CD4-positive, alpha-beta T cell treated with Interleukin-17A for 4 hours (primary cell): ENCODE measurements at places on chromosomes 2 and 18.

DNA sequence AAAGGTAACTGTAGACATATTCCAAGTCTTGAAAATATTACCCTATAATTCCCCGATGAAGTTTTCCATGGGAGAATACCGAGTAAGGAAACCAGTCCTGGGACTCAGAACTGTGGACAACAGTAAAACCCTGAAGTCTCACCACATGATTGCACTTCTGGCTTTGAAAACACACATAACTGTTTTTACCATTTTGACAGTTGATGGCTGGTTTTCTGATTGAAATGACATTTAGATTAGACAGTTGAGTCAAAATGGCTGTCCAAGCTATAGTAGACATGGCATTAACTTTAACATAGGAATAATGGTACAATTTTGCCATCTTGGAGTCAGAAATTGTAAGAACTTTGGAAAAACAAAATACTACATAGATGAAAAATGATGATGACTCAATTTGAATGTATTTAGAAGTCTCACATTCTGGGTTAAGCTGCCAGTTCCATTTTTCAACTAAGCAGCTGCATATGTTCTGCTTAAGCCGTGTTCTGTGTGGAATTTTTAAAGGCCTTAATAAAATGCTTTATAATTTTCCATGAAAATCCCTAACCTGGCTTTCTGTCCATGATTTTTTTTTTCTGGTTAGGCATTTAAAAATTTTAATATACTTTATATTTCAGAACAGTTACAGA, 38.3 kb upstream of the WIPF1 start:
- DNase-seq: no peak

DNA sequence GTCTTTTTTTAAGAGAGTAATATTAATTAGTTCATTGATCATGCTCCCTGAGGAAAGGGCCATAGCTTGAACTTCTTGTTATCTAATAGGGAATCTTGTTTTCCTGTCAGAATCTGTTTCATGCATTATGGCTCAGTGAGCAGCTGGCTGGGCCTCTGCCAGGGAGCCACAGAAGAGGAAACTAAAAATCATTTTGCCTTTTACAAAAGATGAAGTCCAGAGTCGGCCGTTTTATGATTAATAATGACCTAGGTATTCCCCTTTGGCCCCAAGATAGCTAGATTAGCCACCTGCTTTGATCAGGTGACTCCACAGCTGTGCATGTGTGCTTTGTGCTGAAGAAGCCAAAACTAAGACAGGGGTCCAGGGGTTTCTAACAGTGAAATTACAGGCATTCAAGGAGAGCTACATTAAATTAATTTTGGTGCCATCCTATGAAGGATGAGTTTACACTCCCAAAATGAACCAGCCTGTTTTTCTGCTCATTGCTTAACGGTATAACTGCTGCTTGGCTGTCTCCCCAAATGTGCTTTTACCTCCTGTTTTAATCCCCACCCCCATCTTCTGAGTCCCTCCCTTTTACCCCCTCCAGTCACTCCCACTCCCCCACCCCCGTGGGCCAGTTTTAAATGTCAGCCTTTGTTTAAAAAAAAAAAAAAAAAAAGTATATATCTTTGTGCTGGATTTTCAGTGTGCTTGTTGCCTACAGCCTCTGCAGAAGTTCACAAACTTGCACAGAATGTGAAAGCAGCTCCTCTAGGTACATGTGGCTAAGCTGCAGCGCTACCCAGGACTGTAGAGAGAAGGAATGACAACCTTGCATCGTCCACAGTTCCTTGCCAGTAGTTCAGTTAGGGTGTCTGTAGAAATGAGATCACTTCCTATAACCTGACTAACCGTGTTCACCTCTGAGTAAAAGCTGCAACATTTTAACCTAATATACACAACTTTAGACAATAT, 93.1 kb downstream of the CABLES1 start:
- DNase-seq: no peak

GRCh38 chr18:6205706-6206105, 209.0 kb downstream of the L3MBTL4 start:
- DNase-seq: no peak

- DNase-seq: no peak
Measured at GRCh38 chr2:178301649-178302238, 107.4 kb downstream of the OSBPL6 start.

DNA sequence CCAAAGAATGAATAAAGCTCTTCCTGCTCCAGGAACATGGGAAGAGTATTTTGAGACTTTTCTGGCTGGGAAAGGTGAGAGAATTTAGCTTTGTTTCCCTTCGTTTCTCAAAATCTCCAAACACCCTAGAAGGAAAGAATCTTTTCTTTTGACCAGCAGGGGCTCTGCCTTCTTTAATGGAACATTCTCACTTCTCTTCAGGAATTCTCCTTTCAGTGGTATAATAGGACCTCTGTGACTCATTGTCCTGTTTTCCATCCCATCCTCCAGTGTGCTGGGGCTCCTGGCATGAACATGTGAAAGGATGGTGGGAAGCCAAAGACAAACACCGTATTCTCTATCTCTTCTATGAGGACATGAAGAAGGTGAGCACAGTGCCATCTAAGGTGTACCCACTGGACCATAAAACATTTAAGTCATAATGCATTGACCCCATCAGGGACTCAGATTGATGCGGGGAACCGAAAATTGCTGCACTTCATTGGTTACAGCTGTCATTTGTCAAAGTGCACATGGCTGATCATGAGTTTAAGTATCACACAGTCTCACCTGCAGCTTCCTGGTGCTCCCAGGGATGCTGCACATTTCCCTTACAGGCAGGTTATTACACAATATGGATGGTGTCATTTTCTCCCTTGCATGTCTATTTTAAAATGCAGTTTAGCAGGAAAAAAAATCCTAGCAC, 5.5 kb downstream of the SULT1C4 start:
- DNase-seq: no peak

- no peak for DNase-seq
Measured at GRCh38 chr2:177306550-177306949, 42.0 kb upstream of the NFE2L2 start.

DNA sequence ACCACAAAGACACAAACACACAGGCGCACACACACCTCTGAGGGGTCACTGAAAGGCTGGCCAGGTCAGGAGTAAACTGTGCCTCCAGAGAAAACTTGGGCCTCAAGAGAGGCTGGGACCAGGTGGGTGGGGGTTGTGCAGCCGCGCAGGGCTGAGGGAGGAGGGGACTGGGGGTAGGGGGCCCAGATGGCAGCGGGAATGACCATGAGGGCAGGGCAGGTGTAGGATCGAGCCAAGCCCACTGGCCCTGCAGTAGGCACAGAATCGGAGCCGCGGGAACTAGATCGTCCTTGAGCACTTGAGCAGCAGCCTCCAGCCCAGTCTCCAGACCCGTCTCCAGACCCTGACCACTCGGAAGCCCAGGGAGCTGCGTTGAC, 36.8 kb downstream of the ANKMY1 start:
- DNase-seq: no peak

DNA sequence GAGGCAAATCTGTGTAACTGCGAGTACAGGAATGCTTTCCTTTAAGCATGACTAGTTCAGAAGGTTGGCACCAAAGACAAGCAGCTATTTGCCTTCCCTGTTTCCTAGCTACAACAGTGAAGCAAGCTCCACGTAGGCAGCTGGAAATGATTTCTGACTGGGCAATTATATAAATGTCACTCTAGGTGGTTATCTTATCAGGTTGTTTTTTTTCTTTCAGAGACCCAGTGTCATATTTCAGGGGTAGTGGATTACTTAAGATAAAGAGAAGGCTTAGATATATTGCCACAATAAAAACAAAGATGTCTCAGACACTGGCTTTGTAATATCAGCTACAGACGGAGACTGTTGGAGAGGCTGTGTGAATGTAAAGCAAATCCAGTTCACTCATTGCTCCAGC, 748.9 kb upstream of the NXPH2 start:
- DNase-seq: no peak

DNA sequence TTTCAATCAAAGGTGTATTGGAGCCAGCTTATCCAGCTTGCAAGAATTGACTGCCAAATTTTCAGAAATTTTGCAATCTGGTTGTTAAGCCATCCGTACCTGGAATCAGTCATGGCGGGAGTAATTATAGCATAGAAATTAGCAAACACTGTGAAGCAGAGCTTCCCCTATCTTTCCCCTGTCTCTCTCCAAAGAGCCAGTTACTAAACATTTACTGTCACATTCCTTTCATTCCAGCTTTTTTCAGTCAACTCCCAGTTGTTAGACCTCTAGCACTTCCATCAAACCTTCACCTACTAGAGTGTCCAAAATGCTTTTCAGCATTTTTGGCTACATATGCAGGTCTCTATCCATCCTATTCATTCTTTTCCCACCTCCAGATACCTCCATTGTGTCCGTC, 137.4 kb downstream of the MC4R start:
- DNase-seq: no peak

GRCh38 chr18:65704046-65704445, 46.8 kb upstream of the CDH7 start:
- no peak for DNase-seq

DNA sequence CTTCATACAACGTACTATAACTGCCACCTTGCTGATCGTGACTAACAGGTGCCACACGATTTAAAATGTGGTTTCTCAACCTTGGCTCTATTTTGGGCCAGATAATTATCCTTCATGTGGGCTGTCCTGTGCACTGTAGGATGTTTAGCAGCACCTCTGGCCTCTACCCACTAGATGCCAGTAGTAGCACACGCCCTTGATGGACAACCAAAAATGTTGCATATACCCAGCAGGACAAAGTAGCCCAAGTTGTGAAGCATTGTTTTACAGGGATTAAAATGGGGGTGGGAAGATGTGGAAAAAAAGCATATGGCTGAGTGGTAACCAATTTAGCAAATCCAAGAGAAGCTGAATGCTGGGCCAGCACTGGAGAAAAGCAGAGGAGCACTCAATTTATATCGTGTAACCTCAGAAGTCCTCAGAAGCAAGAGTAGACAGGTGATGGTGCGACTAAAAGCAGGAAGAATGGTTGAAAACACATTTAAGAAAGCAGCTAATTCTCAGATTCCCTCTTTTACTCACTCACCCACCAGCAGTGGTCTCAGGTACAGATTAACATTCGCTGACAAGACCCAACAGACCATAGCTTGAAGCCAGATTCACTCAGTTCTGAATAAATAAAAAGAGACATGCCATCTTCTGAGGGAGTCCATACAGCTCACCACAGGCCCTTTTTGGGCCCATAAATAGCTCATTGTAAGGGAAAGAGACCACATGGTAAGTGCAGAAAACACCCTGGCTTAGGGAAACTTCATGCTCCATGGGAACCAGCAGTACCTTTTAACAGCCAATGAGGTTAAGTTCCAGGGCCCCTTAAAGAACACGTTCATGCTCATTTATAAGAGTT, 50.6 kb downstream of the RAPH1 start:
- peak; percentile 73 for DNase-seq

DNA sequence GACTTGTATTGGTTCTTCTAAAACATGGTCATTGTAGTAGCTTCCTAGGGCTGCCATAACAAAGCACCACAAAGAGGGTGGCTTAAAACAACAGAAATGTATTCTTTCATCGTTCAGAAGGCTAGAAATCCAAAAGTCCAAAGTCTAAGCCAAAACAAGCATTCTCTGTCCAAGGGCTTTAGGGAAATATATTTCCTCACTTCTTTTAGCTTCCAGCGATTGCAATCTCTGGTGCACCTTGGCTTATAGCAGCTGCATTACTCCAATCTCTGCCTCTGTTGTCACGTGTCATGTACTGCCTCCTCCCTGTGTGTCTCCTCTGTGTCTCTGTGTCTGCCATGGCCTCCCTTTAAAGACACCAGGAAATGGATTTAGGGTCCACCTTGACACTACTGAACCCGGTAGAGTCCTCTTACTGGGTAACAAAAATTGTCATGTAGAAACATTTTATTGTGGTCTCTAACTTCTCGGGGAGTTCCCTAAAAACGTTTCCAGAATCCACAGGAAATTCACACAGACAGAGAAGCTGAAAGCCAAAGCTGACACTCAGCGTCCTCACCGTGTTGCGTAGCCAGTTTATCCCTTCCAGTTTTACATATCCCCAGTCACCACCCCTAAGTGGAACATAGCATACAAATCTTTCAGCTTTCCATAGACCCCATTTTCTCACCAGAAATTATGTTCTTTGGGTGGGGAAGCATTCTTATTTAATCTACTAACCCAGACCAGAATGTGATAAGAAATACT, 20.7 kb upstream of the TTN start:
- no peak for DNase-seq

DNA sequence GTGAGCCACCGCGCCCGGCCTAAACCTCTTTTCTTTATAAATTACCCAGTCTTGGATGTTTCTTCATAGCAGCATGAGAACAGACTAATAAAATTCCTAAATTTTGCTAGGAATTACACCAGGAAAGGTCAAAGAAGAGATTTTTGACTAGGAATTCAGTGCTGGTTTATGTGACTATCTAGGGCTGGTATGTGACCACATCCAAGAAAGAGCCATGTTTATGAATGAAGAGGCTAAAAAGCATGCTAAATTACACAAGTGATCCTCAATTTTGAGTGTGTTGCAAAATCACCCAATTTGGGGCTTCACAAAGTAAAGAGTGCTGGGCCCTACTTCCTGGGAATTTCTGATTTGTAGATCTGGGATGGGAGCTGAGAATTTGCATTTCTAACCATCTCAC, 123.6 kb downstream of the CSRNP3 start:
- DNase-seq: no peak

GRCh38 chr2:173986805-173987204, 21.6 kb upstream of the SP3 start:
- no peak for DNase-seq

- no peak for DNase-seq
Measured at GRCh38 chr2:95158891-95159619, 593 bp downstream of the ZNF514 start.

DNA sequence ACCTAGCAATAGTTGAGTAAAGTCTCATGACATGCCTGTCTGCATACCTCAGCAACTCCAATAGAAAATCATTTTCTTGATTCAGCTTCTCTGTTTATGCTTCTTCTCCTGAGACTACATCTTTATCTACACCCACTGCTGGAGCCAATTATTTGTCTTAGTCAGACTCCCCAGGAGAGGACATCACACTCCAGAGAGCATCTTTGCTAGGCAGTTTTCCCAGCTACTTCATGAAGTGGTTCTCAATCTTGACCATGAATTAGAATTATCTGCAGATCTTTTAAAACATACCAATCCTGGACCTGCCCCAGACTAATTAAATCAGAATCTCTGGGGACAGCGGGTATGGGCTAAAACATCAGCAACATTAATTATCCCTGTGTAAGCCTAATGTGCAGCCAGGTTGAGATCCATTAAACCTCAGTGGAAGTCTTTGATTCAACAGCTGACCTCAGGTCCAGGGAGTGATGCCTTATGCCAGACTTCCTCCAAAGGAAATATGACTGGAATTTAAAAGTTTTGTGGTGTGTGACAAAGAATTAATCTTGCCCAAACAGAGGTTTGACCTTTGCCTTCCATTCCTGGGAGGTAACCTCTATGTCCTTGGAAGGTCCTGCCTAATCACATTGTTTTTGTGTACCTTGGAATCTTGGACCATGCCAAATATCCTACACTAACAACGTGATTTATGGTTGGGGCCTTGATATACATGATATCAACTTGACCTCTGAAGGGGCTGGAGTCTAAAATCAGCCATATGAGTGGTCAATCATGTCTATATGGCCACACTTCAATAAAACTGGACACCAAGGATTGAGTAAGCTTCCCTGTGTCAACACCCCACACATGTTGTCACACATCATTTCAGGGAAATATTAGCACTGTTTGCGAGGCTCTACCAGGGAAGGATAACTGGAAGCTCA, 99.3 kb upstream of the DNAJC10 start:
- DNase-seq: no peak
